ENCODE measurements at places on chromosomes 13 and 19.

GRCh38 chr13:63851526-63851925 is 2435.9 kb upstream of the PCDH20 start:
- no peak for DNase-seq
- no peaks in the 10 kb centered on the region for H3K27me3 ChIP-seq
- no peaks in the 10 kb centered on the region for H3K36me3 ChIP-seq
- no peaks in the 10 kb centered on the region for H3K4me1 ChIP-seq

DNA sequence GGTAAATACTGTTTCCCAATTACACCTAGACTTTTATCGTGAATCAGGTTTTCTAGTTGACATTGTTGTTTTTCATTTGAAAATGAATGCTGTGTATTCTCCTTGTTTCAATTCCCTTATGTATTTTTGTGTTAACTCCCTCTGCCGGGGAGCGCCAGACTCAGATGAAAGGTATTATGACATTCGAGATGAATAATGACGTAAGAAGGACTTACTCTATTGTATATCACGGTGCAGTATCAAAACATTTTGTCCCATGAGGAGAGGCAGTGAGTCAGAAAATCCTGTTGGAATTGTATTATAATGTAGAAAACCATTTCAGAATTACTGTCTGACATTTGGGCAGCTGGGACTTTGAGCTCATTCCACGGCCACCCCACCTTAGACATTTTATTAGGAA is 61.6 kb downstream of the LRCH1 start:
- H3K36me3 ChIP-seq = no peaks in the 10 kb centered on the region
- no peak overlapping the region for H3K4me3 ChIP-seq
- no peak for DNase-seq
- H3K27me3 ChIP-seq = no peaks in the 10 kb centered on the region

GRCh38 chr13:21009036-21009435 is 52.4 kb downstream of the LATS2 start:
- no peaks in the 10 kb centered on the region for H3K36me3 ChIP-seq
- H3K4me1 ChIP-seq = peaks cover 14% of the 10 kb centered on the region
- H3K4me3 ChIP-seq = no peak overlapping the region
- H3K27ac ChIP-seq = no peak overlapping the region
- DNase-seq = no peak

- no peak within 1 kb of the TSS for H3K4me3 ChIP-seq
Measured at GRCh38 chr19:49387936-49388372, at the start of gene KASH5. KASH5 (plus strand) TSS chr19:49388249; CDS start chr19:49390884, 2,635 bp downstream.

DNA sequence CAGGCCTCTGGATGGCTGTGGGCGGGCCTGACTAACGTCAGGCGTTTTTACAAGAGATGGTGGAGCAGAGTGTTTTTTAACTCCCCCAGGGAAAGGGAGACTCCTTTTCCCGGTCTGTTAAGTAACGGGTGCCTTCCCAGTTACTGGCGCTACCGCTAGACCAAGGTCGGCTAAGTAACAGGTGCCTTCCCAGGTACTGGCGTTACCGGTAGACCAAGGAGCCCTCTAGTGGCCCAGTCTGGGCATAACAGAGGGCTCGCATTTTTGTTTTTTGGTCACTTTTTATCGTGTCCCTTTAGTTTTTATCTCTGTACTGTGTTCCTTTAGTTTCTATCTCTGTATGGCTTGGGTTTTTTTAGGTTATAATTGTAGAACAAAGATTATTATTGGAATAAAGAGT is 10.0 kb downstream of the ZNF383 start:
- H3K4me3 ChIP-seq = no peak overlapping the region
- peak; percentile 44 for DNase-seq
- H3K27me3 ChIP-seq = no peaks in the 10 kb centered on the region
- H3K27ac ChIP-seq = no peak overlapping the region
- H3K4me1 ChIP-seq = no peaks in the 10 kb centered on the region

DNA sequence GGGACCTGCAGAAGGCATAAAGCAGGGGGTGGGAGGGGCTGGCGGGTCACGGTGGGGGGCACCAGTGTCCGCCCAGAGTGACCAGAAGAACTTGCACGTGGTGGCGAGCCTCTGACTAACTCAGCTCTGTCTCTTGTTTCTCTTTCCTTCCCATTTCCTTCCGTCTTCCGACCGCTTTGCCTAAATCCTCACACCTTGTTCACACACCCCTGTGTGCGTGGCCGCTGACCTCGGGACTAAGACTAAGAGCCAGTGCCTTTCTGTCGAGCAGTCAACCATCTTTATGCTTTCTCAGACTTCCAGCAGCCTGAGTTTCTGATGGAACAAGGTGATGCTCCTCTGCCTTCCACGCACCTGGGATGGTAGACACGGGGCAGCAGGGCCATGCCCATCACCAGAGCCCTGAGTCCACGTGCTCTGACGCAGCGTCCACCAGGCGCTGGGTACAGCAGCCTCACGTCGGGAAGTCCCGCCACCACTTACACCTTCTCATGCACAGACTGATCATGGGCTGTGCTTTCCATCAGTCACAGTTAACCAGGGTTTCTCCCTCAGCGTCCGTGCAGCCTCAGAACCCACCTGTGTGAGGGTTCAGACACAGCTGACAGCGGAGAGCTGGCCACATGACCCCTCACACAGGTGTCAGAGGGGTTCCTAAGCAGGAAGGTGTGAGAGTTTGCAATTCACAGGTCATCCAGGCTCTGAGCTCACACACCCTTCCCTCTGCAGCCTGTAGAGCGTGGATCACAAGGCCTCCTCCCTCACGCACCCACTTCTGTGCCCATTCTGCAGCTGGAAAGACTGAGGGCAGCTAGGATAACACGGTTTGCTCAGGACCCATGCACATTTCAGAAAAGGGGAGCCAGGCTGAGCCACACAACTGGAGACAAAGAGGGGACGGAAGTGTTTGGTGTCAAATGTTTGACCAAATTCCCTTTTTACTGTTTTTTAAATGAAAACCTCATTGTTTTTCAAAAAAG is 90.7 kb upstream of the MCF2L start:
- H3K4me1 ChIP-seq = no peaks in the 10 kb centered on the region
- no peak overlapping the region for H3K27ac ChIP-seq
- DNase-seq = no peak
- no peak overlapping the region for H3K4me3 ChIP-seq

DNA sequence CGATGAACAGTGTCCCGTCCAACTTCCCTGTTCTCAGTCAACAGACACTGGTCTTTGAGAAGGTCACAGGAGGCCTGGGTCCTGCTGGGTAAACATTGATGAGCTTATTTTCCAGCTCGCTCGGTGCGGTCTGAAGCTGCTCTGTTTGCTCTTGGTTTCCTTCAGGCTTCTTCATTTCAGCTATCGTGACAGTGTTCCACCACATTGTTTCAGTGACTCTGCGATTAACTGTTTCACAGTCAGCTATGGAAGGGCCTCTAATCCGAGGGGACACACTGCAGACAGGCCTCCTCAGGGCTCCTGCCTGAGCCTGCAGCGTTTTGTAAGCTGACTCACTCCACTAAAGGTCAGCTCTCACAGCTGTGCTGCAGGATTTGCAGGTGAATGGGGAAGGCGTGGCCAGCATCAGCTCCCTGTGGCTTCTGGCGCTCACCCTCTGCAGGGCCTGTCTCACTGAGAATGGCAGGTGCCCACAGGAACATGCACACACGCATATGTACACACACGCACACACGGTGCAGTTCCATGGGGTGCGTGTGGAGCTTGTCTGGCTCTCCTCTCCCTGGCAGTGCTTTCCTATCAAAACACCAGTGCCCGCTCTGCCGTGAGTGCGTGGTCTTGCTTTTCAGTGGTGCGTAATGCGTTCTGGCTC is 62.9 kb upstream of the MCF2L start:
- no peaks in the 10 kb centered on the region for H3K4me1 ChIP-seq
- H3K27ac ChIP-seq = no peak overlapping the region
- DNase-seq = no peak
- H3K36me3 ChIP-seq = no peaks in the 10 kb centered on the region
- H3K27me3 ChIP-seq = no peaks in the 10 kb centered on the region
- no peak overlapping the region for H3K4me3 ChIP-seq

GRCh38 chr13:82480415-82480814 is 1401.9 kb downstream of the SLITRK1 start:
- no peaks in the 10 kb centered on the region for H3K4me1 ChIP-seq
- no peaks in the 10 kb centered on the region for H3K36me3 ChIP-seq
- H3K27ac ChIP-seq = no peak overlapping the region
- no peak overlapping the region for H3K4me3 ChIP-seq
- H3K27me3 ChIP-seq = no peaks in the 10 kb centered on the region

- H3K36me3 ChIP-seq = no peaks in the 10 kb centered on the region
- DNase-seq = peak; percentile 41
- no peak overlapping the region for H3K27ac ChIP-seq
- no peaks in the 10 kb centered on the region for H3K27me3 ChIP-seq
- H3K4me3 ChIP-seq = peak overlapping the region; percentile 32
- no peaks in the 10 kb centered on the region for H3K4me1 ChIP-seq
Measured at GRCh38 chr19:2719920-2720776, 1.0 kb downstream of the DIRAS1 start.

- no peak for DNase-seq
- H3K4me1 ChIP-seq = no peaks in the 10 kb centered on the region
- no peak overlapping the region for H3K27ac ChIP-seq
Measured at GRCh38 chr13:37385956-37386670, 212.5 kb downstream of the POSTN start.

DNA sequence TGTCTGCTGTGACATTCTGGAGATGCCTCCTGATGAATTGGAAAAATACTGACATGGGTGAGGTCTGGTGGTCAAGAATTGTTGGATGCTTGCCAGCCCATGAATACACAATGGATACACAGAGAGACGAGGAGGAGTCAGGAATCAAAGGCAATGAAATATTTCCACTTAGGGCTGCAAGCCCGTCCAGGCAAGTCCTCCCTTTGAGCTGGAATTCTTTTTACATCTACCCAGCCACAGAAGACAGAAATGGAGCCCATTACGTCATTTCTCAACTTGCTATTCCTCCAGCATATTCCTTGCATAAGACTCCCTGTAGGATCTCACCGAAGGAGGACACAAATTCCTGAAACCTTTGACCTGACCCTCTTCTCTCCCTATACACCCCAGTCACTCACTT is 15.7 kb upstream of the IGFL4 start:
- H3K4me1 ChIP-seq = no peaks in the 10 kb centered on the region
- H3K27ac ChIP-seq = no peak overlapping the region
- H3K4me3 ChIP-seq = no peak overlapping the region
- H3K27me3 ChIP-seq = no peaks in the 10 kb centered on the region

DNA sequence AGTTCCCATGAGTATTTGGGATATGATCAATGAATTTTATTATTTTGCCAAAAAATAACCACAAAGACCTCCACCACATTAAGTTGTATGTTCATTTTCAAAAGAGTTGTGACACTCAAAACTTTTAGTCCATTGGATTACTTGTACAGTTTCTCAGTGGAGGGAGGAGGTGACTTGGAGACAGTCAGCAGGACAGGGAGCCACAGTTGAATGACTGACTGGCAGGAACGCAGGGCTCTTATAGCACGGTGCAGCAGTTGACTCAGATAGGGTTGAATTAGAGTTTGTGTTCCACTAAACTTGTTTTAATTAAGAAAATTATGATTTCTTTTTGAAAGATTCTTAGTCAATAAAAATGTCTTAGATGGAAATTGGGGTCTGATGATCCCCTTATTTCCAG is 42.5 kb downstream of the TNFRSF19 start:
- H3K4me1 ChIP-seq = peaks cover 10% of the 10 kb centered on the region
- H3K27me3 ChIP-seq = no peaks in the 10 kb centered on the region
- no peaks in the 10 kb centered on the region for H3K36me3 ChIP-seq
- DNase-seq = no peak
- H3K27ac ChIP-seq = no peak overlapping the region

GRCh38 chr19:52691737-52692136 is 43.1 kb downstream of the ZNF611 start:
- no peaks in the 10 kb centered on the region for H3K36me3 ChIP-seq
- H3K4me1 ChIP-seq = peaks cover 25% of the 10 kb centered on the region
- DNase-seq = no peak
- H3K27ac ChIP-seq = no peak overlapping the region
- H3K4me3 ChIP-seq = no peak overlapping the region

DNA sequence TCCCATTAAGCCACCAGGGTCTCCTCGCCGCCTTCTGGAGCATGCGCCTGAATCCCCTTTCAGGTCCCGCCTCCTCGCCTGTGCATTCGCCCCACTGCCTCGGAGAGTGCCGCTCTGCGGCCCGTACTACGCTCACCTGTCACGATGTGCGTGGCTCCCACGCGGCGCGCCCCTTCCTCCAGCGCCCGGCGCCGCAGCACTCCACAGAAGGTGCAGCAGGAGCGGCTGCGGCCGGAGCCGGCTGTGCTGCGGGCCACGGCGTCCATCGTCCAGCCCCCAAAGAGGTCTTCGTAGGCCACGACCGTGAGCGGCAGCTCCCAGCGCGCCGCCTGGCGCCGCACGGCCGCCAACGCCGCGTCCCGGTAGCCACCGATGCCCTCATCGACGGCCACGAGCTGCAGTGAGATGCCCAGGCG is 4.3 kb downstream of the CTU1 start:
- H3K27me3 ChIP-seq = no peaks in the 10 kb centered on the region
- H3K27ac ChIP-seq = no peak overlapping the region
- peaks cover 11% of the 10 kb centered on the region for H3K4me1 ChIP-seq
- no peak overlapping the region for H3K4me3 ChIP-seq
- DNase-seq = no peak
- peaks cover 41% of the 10 kb centered on the region for H3K36me3 ChIP-seq

- no peak for DNase-seq
- H3K4me3 ChIP-seq = peak overlapping the region; percentile 86
- H3K36me3 ChIP-seq = peaks cover 20% of the 10 kb centered on the region
- H3K27ac ChIP-seq = peak overlapping the region; percentile 94
- H3K27me3 ChIP-seq = no peaks in the 10 kb centered on the region
Measured at GRCh38 chr19:43754253-43754502, 584 bp downstream of the SMG9 start.

- DNase-seq = no peak
- peaks cover 29% of the 10 kb centered on the region for H3K4me1 ChIP-seq
- no peaks in the 10 kb centered on the region for H3K27me3 ChIP-seq
- H3K4me3 ChIP-seq = no peak overlapping the region
Measured at GRCh38 chr19:17411801-17412200, 6.4 kb upstream of the BST2 start.

GRCh38 chr13:97329331-97329730 is 104.6 kb upstream of the RAP2A start:
- H3K27me3 ChIP-seq = no peaks in the 10 kb centered on the region
- no peak overlapping the region for H3K27ac ChIP-seq
- no peaks in the 10 kb centered on the region for H3K36me3 ChIP-seq
- H3K4me3 ChIP-seq = no peak overlapping the region
- peak; percentile 46 for DNase-seq
- no peaks in the 10 kb centered on the region for H3K4me1 ChIP-seq
